ENCODE measurements at places on chromosomes 12 and 14. TPM values are rescaled to one million over a fixed set of nuclear protein-coding genes. Genes with fewer than 3 reads are reported as not detected.

The KRT72 gene
- not detected for total RNA-seq

The CRACR2A gene
- total RNA-seq = 17.3 TPM

The MYBPC1 gene
- total RNA-seq = 92.2 TPM

The TMTC1 gene
- total RNA-seq = 49.9 TPM

The MANSC1 gene
- total RNA-seq = 16.3 TPM

DNA sequence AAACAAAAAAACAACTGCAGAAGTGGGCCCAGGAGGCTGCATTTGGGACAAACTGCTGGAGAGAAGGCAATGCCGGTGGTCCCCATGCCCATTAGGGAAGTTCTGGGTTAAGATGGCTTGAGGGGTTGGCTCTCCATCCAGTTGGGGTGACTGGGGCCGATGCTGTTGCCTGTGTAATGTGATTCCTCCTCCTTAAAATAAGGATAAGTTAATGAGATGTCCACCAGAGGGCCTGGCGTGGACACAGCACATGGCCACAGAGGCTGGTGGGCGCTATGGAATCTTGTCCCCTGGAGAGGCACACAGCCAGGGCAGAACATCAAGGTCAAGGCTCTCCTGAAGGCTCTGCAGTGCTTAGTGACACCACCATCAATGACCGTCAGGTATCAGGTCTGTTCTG lies 1.0 kb upstream of the TESC start:
- DNase-seq = no peak

- DNase-seq = no peak
Measured at GRCh38 chr12:131368668-131369071, 342.2 kb upstream of the SFSWAP start.

DNA sequence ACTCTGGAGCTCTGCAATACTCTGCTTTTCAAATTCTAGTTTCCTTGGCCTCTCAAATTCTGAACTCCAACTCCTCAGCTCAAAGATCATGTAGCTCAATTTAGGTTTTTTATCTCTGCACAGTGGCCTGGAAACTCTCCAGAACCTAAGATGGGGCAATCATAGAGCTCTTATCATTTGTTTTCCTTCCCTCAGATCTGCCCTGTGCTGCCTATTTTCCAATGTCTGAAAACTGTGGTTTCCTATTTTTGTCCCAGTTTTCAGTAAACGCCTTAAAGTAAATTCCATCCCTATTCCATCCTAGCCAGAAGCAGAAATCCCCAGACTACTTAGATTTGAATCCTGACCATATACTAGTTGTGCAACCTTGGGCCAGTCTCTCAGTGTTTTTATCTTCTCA lies 73.2 kb downstream of the CEP83 start:
- no peak for DNase-seq

- DNase-seq = no peak
Measured at GRCh38 chr12:58509116-58509885, 411.0 kb downstream of the LRIG3 start.

DNA sequence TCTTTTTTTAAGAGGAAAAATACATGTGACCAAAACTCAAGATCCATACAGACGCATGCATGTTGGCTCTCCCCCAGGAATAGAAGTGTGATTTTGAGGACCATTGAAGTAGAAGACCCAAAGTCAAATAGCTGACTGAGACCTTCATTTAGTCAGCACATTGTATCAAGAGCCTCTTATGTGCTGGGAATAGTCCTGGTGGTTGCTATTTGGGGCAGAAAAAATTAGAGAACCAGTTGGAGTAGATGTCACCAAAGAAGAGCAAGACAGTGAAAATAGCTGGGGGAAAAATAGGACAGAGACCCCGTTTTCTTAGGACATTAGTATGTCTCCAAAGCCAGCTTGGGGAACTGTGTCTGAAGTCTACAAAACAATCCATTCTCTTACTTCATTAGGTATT lies 93.6 kb downstream of the PELI2 start:
- DNase-seq = no peak

DNA sequence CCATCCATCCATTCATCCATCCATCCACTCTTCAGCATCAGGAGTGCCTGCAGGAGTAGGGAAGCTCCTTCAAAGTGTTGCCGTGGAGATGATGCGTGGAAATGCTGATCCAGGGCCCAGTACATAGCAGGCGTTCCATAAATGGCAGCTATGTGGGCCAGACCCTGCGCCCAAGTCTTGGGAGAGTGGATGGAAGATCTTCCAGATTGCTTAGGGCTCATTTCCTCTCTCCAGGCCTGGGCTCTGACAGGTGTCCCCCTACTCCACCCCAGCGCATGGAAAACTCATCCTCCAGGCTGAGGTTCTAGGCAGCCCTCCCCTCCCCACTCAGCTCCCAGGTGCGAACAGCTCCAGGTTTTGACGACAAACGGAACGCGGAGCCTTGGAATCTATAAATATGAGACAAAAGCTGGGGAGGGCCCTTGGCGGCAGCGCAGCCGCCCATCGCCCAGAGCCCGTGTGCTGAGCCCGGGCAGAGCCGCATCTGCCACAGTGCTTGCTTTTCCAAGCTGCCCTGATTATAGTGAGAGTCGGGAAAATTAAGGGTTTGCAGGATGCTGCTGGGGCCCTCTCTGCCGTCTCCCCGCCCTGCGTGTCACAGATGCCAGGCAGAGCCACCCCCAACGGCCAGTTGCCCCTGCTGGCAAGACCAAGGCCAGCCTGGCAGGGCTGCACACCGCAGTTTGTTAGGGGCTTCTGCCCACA lies 1.6 kb downstream of the BEGAIN start:
- no peak for DNase-seq

GRCh38 chr14:33839193-33840076 lies 111.4 kb downstream of the EGLN3 start:
- DNase-seq = peak; percentile 29

- no peak for DNase-seq
Measured at GRCh38 chr12:18462442-18462841, 201.1 kb downstream of the PIK3C2G start.

DNA sequence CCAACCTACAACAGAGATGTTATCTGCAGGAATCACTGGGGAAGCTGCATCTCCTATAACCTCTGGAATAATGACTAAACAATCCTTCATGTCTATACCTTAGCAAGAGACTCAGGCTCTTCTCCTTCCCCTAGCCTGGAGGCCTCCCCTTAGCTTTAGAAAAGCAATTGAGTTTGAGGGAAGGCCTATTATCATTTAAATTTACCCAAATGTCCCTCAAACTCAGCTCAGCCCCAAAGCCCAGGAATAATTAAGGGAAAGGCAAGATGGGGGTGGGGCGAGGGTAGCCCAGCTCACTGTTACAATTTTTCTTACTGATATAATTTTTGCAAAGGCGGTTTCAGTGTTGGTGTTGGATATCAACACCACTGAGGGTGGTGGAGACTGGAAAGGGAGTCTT lies 151.4 kb upstream of the EEA1 start:
- no peak for DNase-seq

GRCh38 chr12:113106361-113106760 lies 29.2 kb downstream of the RASAL1 start:
- no peak for DNase-seq

GRCh38 chr12:124034297-124034696 lies 61.3 kb downstream of the ZNF664 start:
- no peak for DNase-seq

GRCh38 chr14:70635971-70636595 lies 5.6 kb upstream of the TTC9 start:
- no peak for DNase-seq

- no peak for DNase-seq
Measured at GRCh38 chr14:74459289-74459946, 33.4 kb upstream of the SYNDIG1L start.

DNA sequence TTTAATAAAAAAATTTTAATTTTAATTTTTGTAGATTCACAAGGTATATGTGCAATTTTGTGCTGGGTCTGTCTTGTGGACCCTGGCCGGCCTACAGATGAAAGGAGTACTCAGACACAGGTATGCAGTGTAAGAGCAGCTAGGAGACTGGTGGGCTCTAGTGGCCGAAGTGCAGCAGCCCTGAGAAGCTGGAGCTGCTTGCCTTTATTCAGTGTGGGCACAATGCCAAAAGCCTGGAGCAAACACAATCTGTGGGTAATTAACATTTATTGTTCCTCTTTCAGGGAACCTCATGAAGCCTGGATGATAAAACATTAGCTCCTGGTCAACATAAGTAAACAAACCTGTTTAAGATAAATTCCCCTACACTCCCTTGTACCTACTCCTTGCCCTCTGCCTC lies 135.7 kb upstream of the SEL1L start:
- DNase-seq = no peak

DNA sequence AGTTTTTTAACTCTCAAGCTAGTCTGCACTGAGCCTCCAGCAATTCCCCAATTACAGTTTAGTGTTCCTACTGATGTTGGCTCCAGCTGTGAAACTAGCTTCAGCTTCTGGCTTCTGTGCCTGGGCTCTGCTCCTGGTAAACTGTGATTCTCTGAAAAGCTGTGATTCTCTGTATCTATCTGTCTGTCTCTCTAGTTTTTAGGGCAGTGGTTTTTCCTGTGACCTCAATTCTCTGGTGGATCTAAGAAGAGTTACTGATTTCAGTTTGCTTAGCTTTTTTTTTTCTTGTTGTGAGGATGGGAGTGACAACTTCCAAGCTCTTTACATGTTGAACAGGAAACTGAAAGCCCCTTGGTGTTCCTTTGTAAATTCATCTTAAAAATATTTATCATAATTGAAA lies 3.8 kb upstream of the HIF1A start:
- DNase-seq = no peak

DNA sequence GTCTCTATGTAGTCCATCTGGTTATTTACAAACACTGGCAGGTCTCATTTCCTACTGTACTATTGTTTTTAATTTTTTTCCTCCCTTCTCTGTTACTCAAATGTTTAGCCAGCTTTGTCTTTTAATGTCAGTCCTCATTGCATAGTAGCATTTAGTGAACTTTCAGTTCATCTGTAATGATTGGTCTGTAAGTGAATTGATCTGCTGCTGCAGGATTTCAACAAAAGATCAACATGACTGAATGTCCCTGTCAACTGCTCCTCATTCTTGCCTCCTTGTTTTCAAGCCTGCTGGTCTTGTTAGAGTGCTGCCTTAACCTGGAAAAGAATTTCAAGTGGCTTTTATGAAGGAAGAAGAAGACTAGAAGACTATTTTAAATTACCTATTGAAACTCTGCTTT lies 19.3 kb upstream of the AVPR1A start:
- no peak for DNase-seq

- no peak for DNase-seq
Measured at GRCh38 chr12:72323881-72324280, 51.7 kb downstream of the TRHDE start.
